Activated gamma-delta T cell treated with anti-CD3 and anti-CD28 coated beads, Interleukin-2, amount 50 U/mL, for 16 hours (primary cell): ENCODE measurements at places on chromosomes 5 and 9.
A peak's percentile ranks its signal among the peaks of the same experiment; 100 is the strongest.

GRCh38 chr9:137241490-137242268 is 592 bp downstream of the TUBB4B start:
- DNase-seq: peak; percentile 57

DNA sequence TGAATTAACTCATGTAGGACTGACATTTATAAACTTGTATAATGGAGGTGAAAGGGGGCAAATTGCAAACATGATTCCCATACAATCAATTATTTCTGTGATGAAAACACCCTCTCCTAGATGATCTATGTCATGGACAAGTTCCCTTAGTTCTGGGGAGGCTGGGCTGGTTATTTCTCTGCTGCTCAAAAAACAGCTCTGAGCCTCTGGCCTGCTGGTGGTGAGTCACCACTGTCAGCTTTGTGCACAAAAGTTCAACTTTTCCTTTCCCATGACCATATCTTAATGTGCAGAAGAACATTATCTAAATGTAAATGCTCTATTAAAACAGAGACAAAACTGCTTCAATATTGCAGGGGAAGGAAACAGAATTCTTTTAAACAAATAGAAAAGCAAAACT is 85.0 kb downstream of the HMHB1 start:
- DNase-seq: no peak

DNA sequence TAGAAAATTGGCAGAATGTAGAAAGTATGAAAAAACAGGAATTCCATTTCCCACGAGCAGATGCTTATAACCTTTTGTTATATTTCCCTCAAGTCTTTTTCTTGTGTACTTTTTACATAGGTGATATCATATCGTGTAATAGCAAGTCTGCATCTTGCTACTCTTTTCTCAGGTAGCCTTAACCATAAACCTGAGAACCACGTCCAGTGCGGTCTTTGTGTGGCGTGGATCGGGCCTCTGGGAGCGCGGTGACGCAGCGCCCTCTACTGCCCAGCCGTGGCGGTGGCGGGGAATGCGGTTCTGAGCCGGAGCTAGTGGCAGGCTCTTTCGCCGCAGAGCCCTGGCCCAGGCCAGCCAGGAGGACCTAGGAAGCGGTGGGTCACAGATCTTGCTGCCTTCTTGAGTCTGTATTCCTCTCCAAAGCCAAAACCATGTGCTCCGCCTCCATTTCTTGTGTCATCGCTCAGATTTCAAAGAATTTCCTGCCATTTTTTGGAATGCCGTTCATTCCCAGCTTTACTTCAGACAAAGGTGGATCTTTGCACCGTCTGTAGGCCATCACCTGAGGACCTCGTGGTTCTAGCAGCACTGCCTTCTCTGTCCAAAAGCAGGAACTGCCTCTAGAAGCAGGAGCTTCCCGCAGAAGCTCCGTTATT is 71.9 kb downstream of the MVB12B start:
- peak; percentile 57 for DNase-seq

- DNase-seq: no peak
These were observed 535 bp downstream of the JMY start for GRCh38 chr5:79236362-79236969.

GRCh38 chr9:74479711-74480110 is 17.4 kb upstream of the RORB start:
- no peak for DNase-seq

DNA sequence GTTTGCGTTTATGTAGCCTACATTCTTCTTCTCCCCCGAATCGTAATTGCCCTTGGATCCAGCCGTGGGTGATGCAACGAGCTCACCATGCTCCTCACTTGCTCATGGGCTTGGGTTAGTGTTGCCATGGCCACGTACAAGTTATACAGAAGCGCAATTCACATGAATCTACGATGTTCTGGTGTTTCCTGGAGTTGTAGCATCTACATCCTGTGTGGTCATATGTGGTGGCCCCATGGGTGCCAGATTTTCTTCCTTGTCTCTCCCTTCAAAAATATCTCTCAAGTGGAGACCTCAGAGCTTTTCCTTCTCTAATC is 115.3 kb downstream of the TLE4 start:
- DNase-seq: peak; percentile 7

DNA sequence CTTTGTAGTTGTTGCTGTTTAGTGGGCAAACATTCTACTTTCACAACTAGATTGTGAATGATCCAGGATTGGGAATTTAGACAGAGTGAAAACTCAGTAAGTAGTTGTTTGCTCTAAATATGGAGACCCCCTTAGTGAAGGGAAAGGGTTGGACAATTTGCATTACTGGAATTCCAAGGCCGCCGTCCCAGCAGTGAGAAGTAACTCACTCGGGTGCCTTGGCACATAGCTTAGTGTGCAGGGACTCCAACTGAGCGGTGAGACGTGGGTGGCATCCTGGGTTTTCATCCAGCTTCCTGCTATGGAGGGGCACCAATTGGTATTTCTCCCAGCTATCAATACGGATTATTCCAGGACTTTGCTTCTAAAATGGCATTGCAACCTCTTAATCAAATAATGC is 69.7 kb upstream of the FCN1 start:
- no peak for DNase-seq

DNA sequence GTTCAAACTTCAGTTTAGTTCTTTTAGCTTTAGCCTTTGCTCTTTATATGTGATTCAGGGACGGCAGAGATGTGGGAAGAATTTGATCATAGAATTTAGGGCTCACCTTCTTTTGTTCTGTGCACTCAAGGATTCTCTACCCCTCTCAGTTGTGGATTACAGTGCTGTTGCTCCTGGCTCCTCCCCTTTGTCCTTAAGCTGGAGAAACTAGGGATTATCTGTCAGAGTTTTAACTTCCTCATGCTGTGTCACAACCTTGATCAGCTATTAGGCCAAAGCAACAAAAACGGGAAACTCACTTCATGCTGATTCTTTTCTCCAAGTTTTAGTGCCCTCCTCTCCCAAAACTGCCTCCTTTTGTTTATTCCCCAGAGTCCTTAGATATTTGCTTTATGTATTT is 13.0 kb upstream of the PCDHAC2 start:
- DNase-seq: no peak

- DNase-seq: no peak
These were observed 77.4 kb upstream of the WWC1 start for GRCh38 chr5:168214071-168214470.

DNA sequence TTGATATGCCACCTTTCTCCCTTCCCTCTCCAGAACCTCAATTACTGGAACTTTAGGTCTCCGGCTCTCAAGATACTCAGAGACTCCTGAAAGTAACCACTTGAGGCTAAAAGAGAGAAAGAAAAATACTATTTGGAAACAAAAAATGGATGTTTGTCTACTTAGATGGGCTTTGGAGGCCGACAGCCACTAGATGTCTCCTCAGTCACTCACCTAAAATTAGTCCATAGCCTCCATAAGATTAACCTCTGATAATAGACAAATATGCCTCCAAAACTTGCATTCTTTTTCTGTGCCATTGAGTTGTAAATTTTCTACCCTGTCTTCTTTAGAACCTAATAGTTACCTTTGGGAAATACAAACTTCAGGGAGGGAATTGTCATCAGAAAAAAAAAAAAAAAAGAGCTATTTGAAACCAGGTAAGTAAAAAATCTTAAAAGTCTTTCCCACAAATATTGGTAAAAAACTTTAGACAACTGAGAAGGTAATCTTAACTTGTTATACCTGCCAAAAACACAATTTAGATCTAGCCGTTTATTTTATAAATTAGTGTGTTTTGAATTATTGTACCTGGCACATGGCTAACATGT is 11.2 kb upstream of the PCDH1 start:
- DNase-seq: no peak

DNA sequence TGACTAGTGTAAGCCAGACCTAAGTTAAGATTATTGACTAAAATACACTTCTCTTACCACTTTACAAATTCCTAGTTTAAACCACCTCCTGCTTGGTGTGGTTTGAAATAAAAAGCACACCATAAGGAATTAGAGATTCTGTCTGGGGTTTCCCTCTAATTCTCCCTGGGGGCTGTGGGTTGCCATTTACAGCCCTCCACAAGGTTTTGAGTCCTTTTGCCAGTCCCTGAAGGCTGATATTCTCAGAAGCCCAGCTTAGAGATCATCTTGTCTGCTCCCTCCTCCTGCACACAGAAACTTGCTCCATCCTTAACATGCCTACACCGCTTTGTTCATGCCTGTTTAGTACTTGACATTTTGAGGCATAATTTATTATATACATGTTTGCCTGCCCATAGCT is 7.2 kb upstream of the LMNB1 start:
- DNase-seq: no peak

DNA sequence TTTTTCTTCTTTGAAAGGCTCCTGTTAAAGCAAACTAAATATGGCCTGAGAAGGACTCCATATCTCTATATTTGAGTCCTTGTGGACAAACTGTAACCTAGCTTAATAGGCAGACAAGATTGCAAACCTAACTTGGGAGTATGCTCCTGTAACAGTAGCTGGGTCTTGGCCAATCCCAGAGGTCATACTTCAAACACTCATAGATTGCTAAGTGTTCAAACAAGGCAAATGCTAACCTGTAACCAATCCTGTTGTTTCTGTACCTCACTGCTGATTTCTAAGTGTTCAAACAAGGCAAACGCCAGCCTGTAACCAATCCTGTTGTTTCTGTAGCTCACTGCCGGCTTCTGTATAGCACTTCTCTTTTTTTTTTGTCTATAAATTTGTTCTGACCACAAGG is 50.6 kb upstream of the CLK4 start:
- DNase-seq: no peak

GRCh38 chr9:21684831-21685362 is 117.5 kb upstream of the MTAP start:
- DNase-seq: no peak
